T1000 (cell line): ENCODE measurements at places on chromosomes 4 and X.

- DNase-seq: no peak
Observed at GRCh38 chr4:73586666-73587065, 33.6 kb downstream of the RASSF6 start.

GRCh38 chrX:24325231-24325630, 11.4 kb upstream of the SUPT20HL2 start:
- DNase-seq: no peak

GRCh38 chr4:142443469-142443868, 402.6 kb downstream of the INPP4B start:
- DNase-seq: no peak

DNA sequence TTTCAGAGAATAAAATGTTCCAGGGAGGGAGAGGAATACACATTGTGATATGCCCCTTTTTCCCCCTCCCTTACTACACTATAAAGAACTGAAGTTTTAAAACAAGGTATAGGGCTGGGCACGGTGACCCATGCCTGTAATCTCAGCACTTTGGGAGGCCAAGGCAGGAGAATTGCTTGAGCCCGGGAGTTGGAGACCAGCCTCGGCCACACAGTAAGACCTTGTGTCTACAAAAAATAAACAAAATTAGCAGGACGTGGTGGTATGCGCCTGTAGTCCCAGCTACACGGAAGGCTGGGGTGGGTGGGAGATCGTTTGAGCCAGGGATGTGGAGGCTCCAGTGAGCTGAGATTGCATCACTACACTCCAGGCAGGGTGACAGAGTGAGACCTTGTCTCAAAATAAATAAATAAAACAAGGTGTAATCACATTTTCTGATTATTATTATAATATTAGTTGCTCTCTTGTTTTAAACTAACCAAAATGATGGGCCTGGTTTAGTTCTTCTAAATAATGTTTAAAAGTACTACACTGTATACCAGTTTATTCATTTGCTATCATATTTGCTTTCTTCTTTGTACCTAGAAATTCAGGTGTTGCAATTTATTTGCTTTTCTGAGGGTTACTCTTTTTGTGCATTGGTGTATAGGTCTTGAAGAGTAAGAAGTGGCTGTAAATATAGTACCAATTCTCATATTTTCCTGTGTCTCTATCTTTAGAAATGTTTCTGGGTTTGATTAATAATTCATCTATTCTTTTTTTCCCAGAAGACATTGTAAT, 8.8 kb downstream of the TBC1D8B start:
- no peak for DNase-seq

GRCh38 chr4:145936997-145937901, 1.4 kb downstream of the ZNF827 start:
- no peak for DNase-seq

- DNase-seq: peak; percentile 37
Observed at GRCh38 chr4:5050520-5051277, 581 bp upstream of the STK32B start.

DNA sequence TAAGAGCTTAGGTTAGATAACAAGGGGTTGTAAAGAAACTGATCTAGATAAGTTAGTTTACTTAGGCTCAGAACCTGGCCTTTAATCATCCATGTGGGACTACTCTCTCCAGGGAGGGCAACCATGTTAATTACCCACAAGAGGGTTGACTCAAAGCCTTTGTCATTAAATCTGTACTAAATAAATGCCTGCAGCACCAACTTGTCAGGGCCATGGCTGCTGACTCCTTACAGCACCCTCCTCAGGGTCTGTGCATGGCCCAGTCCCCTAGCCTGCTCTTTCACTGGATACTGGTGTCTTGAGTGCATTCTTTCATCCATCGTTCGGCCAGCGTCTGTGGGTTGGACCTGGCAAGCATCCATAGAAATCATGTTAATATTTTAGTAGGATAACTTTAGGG, 34.7 kb downstream of the CASP3 start:
- DNase-seq: no peak

- DNase-seq: no peak
Observed at GRCh38 chrX:11462136-11462535, 168.9 kb downstream of the AMELX start.

DNA sequence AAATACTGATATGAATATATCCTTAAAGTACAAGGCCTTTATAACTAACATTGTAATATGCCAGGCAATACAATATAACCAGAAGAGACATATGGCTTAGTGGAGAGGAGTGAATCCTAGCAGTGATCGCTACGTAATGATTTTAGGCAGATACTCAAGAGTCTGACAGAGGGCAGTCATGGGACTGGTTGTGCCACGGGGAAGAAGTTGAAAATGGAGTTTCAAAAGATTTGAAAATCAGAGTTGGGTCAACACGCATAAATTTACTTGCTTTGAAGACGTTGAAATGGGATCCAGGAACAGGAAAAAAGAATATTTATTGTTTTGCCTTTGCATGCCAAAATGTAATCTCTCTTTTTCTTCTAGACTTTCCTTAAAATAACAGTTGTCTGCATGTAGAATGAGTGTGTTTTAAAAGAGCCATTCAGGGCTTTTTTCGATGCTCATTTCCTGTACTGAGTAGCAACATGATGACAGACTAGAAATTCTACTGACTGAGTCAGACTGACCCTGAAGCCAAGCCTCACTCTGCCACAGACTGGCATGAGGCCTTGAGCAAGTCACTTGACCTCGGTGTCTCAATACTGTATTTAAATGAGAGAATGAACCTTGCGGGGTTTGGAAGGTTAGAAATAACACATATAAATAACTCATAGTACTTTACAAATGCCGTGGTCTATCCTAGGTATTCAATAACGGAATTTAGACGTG, 8.1 kb upstream of the SMS start:
- DNase-seq: peak; percentile 30

DNA sequence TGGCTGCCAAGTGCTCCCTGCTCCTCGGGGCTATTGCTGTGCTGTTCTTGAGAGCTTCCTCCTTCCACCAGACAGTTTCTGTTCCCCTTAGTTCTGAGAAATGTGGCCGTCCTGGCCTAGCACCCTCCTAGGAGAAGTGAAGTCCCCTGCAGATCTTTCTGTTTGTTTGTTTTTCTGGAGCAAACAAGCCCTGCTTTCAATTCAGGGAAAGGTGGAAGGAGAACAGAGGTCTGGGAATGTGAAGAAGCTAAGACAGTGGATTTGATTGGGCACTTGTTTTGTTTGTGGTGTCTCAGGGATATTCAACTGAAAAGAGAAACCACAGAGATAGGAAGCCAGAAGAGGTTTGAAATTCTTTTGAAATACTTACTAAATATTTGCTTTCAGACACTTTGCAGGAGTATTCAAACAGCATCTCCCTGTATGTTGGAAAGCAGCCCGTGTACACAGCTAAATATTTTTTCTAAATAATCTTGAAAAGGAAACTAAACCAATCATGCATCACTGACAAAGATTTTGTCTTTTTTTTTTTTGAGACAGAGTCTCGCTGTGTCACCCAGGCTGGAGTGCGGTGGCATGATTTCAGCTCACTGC, 36.5 kb upstream of the PPM1K start:
- no peak for DNase-seq

DNA sequence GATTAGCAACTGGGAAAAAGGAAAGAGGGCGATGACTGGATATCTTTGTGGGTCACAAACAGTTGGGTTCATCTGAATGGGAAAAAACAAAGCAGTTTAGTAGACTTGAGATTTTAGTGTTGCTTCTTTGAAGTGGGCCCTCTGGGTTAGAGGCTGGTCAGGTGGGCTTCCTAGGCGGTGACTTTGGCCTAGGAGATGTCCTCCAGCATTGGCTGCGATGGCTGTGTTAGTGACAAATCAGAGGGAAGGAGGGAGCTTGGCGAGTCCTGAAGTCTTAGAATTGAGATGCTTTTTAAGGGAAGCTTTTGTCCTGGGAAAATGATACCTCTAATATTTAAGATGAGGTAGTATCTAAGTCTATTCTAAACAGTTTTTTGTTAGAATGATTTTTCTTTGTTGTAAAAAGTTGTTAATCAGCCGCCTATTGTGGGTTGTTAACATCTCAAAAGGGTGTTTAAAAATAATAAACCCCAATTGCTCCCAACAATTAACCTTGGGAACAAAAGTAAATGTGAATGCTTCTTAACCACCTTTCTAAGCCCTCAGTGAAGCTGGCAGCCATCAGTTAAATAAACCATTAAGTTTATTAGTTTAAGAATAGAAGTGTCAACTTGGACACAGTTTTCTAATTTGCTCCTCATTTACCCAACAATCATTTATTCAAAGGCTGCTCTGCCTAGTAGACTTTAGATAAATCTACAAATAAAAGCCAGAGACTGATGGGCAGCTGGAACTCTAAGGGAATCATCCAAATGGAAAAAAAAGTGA, 31.7 kb downstream of the DLG3 start:
- DNase-seq: no peak

DNA sequence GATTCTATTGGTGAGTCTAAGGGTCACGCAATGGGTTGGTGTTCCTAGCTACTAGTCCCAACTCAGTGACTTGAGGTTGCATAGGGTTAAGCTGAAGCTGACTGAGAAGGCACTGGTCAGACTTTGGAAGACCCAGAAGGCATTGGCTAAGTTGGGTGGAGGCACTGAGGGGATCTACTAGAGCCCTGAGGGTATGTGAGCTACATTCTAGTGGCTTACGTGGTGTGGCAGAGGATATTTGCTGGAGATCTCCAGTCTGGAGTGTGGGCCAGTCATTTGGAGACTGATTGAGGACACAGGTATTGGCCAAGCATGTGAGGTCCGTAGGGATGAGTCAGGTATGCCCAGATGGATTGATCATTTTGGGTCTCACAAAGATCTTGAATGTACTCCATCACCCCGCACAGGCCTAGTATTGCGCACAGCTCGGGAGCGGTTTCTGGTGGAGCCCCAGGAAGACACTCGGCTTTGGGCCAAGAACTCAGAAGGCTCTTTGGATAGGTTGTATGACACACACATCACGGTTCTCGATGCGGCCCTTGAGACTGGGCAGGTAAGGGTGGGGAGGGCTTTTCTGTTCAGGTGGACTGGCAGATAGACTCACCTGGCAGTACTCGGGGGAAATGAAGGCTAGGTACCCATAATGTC, 7.2 kb downstream of the USP11 start:
- DNase-seq: no peak

DNA sequence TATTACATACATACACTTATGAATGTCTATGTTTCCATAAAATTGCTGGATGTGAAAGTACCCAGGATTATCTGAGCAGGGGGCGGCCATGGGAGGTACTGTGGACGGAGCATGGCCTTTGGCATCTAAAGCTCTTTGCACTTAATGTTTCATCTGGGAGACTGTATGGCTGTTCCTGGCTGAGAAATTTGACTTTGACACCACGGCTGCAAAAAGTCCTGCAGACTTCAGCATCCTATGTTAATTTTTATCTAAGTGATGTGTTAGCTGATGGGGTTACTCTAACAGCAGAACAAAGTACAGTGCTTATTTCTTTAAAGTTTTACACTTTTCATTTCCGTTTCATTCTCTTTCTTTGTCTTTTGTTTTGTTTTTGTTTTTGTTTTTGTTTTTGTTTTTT, 139.8 kb upstream of the STX18 start:
- no peak for DNase-seq

- DNase-seq: no peak
Observed at GRCh38 chrX:25925946-25926345, 212.2 kb upstream of the MAGEB18 start.

DNA sequence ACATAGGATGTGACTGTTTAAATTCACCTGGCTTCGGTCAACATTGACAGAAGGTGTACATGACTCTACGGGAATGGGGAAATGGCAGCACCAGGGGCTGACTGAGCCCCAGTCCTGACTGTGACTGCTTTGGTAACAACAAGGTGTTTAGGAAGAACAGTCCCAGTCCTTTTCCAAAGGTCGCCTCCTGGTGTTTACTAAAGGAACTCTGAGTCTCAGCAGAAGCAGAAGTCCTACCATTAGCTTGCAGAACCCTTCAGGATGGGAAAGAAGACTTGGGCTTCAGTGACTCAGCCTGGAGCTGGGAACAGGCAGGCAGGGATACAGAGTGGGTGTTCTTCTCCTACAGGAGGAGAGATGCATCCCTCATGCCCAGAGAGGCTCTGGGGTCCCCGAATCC, 103.3 kb downstream of the MGST2 start:
- DNase-seq: no peak
